ENCODE measurements at places on chromosomes 2 and 18.

- no peak for DNase-seq
Observed at GRCh38 chr18:51862051-51862715, 477.8 kb upstream of the DCC start.

DNA sequence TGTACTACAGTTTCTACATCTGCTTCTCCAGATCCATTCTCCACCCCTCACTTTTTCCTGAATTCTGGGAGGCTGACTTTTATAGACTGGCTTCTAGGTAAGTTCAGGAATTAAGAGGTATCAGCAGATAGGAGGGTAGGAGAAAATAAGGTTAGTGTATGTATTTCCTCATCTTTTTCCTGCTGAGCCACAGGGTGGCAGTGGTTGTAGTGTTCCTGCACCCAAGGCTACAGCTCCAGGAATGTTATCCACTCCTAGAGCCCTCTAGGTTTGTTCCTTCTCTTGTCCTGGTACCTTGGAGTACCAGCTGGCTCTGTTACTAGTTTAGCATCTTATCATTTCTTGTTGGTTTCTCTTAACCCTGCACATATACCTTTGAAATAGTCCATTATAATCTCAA lies 40.7 kb upstream of the C2orf66 start:
- DNase-seq = no peak

GRCh38 chr18:6057604-6058003 lies 162.3 kb upstream of the TMEM200C start:
- no peak for DNase-seq

GRCh38 chr2:171814883-171815282 lies 79.2 kb downstream of the SLC25A12 start:
- DNase-seq = no peak

DNA sequence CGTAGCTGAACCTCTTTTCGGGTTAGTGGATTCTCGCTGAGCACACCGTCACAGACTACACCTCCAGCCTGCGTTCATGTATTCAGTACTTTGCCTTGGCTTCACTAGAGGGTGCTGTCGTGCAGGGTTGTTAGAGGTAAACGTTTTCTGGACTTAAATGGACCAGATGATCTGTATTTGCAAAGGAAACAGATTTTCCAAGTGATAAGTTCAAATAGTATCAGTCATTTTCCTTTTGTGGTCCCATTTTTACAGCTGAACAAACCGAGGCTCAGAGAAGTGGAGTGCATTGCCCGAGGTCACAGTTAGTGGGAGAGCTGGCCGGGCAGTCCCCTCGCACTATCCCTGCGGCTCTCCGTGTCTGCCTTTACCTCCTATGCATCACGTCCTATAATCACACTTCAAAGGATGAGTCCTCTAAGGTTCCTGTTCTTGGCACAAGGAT lies 125.9 kb downstream of the MAP4K4 start:
- peak; percentile 36 for DNase-seq

DNA sequence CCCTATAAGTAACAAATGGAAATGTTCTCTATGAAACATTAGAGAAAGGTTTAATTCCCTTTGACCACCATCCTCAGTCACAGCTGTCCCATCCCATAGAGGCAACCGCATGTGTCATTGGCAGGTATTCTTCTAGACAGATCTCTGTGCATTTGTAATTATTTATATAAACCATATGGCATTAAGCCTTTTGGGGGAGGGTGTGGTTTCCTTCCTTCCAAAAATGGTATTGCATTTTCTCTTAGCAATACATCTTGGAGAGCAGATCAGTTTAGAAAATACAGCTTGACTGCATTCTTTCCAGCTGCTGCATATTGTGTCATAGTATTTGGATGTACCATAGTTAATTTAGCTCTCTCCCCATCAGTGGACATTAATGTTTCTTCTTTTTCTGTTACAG lies 57.7 kb downstream of the LCLAT1 start:
- DNase-seq = no peak

GRCh38 chr18:50727721-50728471 lies 91.9 kb downstream of the MRO start:
- DNase-seq = no peak

- DNase-seq = no peak
Observed at GRCh38 chr2:23508066-23508390, 123.0 kb downstream of the KLHL29 start.

GRCh38 chr2:205776139-205776538 lies 93.8 kb downstream of the NRP2 start:
- DNase-seq = no peak

DNA sequence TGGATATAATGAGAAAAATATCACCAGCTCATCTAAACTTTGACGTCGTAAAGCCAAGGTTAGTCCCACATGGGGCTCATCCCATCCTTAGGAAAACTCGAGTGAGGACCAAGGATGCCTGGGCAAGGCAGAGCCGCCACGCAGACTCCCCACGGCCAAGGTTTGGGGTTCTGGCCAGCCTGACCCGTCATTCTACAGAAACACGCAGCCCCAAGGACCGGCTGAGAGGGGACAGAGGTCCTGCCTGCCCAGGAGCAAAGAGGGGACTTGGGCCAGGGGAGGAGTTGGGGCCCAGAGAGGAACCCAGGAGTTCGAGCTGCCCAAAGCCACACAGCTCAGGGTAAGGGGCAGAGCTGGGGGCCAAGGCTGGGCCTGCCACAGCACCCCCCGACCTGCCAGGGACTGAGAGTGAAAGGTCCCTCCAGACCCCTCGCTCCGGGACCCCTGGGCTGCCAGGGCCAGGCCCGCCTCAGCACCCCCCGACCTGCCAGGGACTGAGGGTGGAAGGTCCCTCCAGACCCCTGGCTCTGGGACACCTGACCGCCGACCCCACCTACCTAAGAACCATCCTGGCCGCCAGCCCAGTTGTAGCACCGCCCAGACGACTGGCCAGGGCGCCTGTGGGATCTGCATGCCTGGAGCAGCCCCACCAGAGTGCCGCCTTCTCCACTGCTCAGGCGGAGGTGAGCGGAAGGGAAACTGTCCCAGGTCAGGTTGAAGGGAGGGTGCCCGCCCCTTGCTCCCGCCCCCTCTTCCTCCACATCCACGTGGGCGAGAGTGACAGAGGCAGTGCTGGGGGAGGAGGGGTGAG lies at the start of gene PDCD1:
Gene PDCD1, minus strand, starts transcription at position 689 of the 811 bp plus-strand sequence. Its CDS starts 56 bp downstream, at position 633.
- no peak for DNase-seq

DNA sequence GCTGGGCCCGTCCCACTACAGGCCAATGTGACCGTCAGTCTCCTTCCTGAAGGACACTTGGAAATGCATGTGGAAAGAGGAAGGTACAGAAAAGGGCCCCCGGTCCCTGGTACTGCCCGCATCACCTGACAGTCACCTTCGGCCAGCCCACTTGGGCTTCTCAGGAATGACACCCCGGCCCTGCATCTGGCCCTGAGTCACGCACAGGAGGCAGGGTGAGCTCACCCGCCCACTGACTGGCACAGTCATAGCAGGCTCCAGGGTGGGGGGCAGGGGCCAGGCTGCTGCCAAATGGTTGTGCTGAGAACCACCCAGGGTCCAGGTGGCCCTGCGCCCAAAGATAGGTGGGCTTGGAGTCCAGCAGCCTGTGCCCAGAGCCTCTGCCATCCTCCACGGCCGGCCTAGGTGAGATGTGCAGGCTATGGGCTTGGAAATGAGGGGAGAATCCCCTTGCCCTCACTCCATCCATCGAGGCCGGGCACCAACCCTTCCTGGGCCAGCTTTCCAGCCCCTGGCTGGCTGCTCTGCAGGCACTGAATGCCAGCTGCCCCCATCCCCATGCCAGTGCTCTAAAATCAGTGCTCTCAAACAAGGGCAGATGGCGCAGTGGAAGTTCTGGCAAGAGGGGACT lies 14.1 kb downstream of the EMX1 start:
- no peak for DNase-seq

GRCh38 chr2:237471438-237472186 lies 15.4 kb upstream of the MLPH start:
- no peak for DNase-seq

- peak; percentile 48 for DNase-seq
Observed at GRCh38 chr2:148813603-148814065, 61.4 kb upstream of the KIF5C start.

GRCh38 chr18:28039078-28039477 lies 137.9 kb downstream of the CDH2 start:
- DNase-seq = no peak

- DNase-seq = no peak
Observed at GRCh38 chr2:104502901-104503300, 351.0 kb upstream of the POU3F3 start.

DNA sequence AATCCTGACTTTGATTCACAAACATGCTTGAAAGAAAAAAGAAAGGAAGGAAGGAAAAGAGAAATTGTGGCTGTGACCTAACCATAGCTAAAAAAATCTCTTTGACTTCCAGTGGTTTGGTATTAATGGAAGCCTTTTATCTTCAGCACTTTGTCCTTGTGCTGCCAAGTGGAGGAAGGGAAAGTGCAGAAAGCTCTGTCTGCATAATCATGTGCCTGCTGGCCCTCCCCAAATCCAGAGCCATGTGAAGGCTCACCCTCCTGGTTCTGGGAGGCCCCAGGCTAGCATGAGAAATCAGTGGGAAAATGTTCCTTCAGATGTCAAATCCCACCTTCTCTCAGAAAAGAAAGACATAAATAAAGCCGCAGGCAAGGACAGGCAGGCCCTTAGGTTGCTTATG lies 48.3 kb upstream of the BMPR2 start:
- DNase-seq = no peak

- no peak for DNase-seq
Observed at GRCh38 chr2:149612122-149612521, 24.5 kb upstream of the MMADHC start.

DNA sequence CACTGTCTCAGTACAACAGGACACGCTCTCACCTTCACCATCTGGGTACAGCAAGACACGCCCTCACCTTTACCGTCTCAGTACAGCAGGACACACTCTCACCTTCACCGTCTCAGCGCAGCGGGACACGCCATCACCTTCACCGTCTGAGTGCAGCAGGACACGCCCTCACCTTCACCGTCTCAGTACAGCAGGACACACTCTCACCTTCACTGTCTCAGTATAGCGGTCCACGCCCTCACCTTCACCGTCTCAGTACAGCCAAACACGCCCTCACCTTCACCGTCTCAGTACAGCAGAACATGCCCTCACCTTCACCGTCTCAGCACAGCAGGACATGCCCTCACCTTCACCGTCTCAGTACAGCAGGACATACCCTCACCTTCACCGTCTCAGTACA lies 109.9 kb upstream of the CTDP1 start:
- no peak for DNase-seq

- no peak for DNase-seq
Observed at GRCh38 chr2:144083211-144083610, 436.7 kb downstream of the ZEB2 start.

- no peak for DNase-seq
Observed at GRCh38 chr2:180761224-180761623, 219.2 kb upstream of the UBE2E3 start.

DNA sequence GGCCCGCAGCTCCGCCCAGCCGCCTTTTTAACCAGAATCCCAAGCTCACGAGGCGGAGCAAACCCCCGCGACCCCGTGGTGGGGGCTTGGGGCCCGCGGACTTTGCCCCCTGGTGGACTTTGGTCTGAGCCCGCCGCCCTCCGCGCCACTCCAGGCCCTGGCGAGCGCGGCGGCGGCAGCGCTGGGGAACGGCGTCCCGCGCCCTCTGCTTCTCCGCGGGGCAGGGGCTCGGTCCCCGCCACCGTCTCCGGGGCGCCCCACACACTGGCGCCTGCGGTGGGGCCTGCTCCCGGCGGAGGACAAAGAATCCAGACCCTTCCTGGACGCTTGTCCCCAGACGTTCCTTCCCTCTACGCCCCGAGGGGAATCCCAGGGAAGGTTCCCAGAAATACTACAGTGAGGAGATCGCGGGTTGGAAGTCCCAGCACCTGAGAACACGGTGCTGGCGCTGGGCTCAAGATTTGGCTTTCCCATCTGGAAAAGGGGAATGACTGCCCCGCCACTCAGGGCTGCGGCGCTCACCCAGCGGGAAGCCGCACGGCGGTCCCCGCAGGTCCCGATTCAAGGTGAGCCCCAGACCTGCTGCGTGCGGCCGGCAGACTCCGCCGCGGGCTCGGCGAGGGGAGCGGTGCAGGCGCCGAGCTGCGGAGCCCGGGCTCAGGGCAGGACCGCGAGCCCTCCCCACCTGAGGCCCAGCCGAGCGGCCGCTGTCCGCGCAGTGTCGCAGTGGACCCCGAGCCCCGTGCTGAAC lies at the start of gene HAAO:
Gene HAAO, minus strand, starts transcription at position 1 of the 751 bp plus-strand sequence. CDS start 47 bp downstream, outside the sequence.
- no peak for DNase-seq

DNA sequence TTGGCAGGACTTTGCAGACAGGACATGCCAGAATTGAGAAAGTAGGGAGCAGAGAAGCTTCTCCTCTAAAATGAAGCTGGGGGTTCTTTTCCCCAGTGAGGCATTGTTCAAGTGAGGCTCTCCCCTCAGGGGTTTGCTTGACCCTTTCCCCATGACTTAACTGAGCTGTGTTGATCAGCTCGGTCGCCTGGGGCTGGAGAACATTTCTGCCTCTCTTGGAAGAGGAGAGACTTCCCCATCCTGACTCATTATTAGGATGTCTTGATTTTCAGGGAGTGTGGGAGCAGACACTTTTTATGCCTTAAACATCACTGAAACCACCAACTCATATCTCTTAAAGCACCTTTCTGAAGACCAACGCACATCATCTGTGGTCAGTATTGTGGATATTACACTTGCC lies 27.9 kb upstream of the GLI2 start:
- no peak for DNase-seq

- DNase-seq = no peak
Observed at GRCh38 chr2:25572638-25573037, 100.7 kb downstream of the DTNB start.

DNA sequence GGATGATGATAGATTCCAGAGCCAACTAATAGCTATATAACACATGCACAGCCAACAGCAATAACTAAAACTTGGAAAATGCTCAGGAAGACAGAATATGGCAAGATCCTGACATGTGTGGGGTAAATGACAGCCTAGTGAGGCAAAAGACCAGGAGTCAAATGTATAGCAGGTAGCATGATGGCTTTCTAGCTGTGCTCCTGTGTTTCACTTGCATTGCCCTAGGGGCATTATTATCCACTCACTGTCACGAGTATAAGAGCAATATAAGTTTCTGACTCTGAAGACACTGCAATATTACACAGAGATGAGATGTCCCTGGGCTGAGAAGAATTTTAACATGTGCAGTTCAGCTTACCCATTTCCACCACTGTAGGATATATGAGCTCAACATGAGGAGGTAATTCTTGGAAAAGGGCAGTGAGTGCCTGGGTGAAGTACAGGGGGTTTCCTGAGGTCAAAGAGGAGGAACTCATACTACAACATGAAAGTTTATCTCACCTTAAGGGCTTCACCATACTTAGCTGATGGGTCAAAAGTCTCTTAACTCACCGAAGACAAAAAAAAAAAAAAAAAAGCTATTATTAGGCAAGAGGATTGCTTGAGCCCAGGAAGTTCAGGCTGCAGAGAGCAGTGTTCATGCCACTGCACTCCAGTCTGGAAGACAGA lies 1385.6 kb upstream of the SLC39A10 start:
- DNase-seq = no peak

GRCh38 chr2:63044362-63045327 lies 6.0 kb upstream of the OTX1 start:
- no peak for DNase-seq

DNA sequence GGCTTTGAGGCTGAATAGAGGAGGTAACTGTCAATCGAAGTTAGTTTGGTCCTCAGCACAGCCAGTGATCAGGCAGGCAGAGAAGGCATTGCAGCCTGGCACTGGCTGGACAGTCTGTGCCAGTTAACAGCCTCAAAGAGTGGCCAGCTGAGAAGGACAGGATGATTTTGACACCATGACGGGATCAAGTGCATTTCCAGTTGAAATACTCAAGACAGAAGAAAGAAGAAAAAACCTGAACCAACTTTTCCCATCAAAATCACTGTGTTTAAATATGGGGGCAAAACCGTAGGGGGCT lies 96.7 kb upstream of the ZCCHC2 start:
- no peak for DNase-seq

- DNase-seq = no peak
Observed at GRCh38 chr18:79428287-79428686, 32.6 kb downstream of the NFATC1 start.
